ENCODE measurements at places on chromosomes 1 and 21.

DNA sequence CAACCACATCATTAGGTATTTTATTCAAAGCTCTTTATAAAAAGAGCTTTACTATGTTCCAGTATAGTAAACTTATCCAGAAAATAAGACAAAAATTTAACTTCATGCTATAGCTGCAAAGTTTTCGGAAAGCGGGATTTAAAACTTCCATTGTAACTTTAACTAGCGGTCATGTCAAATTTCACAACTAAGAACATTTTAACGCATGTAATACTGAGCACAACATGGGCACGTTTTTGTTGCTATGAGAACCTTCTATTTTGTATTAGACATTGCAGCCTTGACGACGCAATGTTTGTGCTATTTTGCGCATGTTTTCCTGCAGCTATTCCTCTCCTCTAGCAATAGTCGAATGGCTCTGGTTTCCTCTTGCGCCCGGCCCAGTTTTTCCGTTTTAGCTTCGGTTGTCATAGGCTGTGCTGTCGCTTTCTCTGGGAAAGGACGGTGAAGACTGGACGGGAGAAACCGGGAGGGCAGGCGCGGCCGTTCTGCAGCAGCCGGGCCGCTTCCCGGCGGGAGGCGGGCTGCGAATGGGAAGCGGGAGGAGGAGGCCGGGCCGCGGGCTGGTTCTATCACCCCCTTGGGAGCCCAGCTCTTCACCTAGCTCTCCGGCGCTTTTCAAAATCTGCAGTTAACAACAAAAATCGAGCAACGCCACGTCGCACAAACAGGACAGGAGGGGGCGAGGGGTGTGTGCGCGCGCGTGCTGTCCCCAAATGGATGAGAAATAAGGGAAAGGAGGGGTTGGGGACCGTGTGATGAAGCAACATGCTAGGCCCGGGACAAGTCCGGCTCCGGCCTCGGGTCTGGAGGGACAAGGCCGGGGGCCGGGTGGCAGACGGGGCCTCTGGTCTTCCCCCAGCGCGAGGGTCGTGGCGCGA, 105.3 kb upstream of the HNRNPU start:
- peak; percentile 85 for DNase-seq

DNA sequence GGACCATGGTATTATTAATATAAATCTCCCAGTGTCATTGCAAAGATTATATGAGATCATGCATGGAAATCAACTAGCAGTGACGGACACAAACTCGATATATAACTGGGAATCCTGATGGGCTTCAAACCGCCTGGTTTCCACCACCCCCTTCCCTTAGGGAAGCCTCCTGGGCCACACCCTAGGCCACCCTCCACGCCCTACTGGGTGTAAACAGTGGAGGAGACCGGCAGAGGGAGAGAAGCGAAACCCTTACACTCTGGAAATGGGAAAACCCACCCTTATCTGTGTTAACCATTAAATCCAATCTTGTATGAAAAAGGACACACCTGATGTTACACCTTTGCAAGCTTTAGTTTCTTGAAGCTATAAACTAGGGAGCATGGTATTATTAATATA, 595 bp upstream of the ZNHIT6 start:
- DNase-seq = no peak

GRCh38 chr1:30449003-30449402, 274.4 kb downstream of the MATN1 start:
- DNase-seq = no peak

- no peak for DNase-seq
Observed at GRCh38 chr1:97120806-97121205, 399.2 kb downstream of the PTBP2 start.

DNA sequence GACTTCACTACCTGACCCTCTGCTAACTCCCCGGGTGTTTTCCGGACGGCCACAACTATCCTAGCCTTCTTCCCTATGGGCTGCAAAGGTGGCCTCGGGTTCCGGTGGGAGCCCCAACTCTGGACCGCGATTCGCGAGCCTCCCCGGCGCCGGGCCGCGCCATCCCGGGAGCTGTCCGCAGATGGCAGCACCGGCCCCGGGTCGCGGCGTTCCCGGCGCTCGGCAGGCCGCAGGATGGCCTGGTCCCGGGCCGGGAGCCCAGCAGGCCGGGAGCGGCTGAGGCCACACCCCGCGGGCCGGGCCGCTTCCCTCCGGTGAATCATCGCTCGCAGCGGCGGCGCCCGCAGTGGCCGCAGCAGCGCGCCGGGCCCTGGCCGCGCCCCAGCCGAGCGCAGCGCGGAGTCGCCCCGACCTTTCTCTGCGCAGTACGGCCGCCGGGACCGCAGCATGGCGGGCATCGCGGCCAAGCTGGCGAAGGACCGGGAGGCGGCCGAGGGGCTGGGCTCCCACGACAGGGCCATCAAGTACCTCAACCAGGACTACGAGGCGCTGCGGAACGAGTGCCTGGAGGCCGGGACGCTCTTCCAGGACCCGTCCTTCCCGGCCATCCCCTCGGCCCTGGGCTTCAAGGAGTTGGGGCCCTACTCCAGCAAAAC, at the start of gene CAPN2:
CAPN2 (plus strand) TSS at position 346 of the 656 bp plus-strand sequence; CDS start at position 448, 102 bp downstream.
- peak; percentile 79 for DNase-seq

DNA sequence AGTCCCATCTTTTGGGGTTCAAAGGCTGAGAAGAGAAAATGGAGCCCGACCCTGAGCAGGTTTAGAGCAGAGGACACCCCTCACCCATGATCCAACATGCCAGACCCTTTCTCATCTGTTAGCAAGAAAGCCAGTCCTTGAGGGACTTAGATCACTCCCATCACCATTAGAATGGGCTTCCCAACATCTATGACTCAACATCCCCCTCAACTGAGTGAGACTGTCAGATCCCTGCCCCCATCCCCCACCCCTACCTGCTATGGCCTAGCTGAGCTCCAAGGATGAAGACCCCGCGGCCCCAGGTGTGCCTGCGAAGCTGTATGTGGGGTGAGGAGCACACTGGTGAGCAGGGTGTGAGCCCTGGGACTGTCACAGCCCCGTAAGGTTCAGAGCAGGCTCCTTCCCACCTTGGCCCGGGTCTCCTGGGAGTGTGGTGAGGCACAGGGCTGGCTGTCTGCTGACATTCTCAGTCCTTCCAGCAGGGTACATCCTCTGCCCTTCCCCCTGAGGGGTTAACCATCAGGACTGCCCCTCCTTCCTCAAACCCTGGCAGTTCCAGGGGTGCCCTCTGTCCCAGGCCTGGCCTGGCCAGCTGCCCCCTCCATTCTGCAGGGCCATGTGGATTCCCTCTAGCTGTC, 21.4 kb upstream of the BLACAT1 start:
- no peak for DNase-seq

Data from globus pallidus (tissue), 1 donor.